ENCODE measurements at places on chromosomes 7 and 10. TPM values are rescaled to one million over a fixed set of nuclear protein-coding genes. Genes with fewer than 3 reads are reported as not detected.

Gene CACNB2
- total RNA-seq: 134 TPM

Gene PIK3AP1
- total RNA-seq: 2.0 TPM

Gene MKLN1
- total RNA-seq: 15.5 TPM

Gene WIPF3
- total RNA-seq: 1.3 TPM

Gene TMEM236
- under 0.01 TPM for total RNA-seq

DNA sequence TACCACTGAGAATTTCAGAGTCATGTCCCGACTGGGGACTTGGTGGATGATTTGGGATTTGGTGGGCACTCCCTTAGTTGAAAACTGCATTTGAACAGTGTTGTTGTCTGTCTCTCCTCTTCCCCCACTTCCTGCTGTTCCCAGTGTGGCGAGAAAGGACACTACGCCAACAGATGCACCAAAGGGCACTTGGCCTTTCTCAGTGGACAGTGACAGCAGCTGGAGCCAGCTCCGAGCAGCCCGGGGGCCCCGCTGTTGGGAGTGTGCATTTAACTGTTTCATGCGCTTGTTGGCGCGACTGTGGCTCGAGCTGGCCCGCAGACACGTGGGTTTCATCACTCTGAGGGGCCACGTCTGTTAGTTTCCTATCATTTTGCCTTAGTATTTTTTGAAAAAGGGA lies 9.7 kb downstream of the ATP5MF start:
- peak overlapping the region; percentile 34 for H3K27ac ChIP-seq
- H3K36me3 ChIP-seq: peaks cover 37% of the 10 kb centered on the region
- peaks cover 3% of the 10 kb centered on the region for H3K4me1 ChIP-seq
- no peaks in the 10 kb centered on the region for H3K27me3 ChIP-seq
- DNase-seq: no peak

- no peak for DNase-seq
- no peaks in the 10 kb centered on the region for H3K36me3 ChIP-seq
- no peaks in the 10 kb centered on the region for H3K4me1 ChIP-seq
- no peaks in the 10 kb centered on the region for H3K27me3 ChIP-seq
- H3K4me3 ChIP-seq: no peak overlapping the region
Measured at GRCh38 chr7:2476776-2477446, 713 bp upstream of the GRIFIN start.

DNA sequence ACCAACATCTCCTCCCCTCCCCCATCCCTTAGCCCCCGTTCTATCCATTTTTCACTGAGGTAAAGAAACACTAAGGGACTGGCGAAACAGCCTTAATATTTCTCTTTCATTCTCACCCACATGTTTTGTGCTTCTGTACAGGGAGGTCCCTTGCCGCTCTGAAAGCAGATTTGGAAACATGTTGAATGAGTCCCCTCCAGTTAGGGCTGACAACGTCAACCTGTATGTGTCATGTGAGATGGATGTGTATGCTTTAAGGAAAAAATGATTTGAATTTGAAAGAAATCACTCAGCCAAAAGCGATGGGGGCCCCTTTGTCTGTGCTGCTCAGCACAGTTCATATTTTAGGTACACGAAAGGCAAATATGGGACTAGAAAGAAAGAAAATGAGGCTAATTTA lies 314.3 kb upstream of the LRGUK start:
- H3K36me3 ChIP-seq: no peaks in the 10 kb centered on the region
- DNase-seq: no peak
- no peak overlapping the region for H3K4me3 ChIP-seq
- H3K27ac ChIP-seq: no peak overlapping the region

- H3K4me3 ChIP-seq: no peak overlapping the region
- no peaks in the 10 kb centered on the region for H3K27me3 ChIP-seq
- DNase-seq: no peak
- no peak overlapping the region for H3K27ac ChIP-seq
- H3K36me3 ChIP-seq: no peaks in the 10 kb centered on the region
Measured at GRCh38 chr10:132156382-132156781, 30.4 kb upstream of the DPYSL4 start.
